Ureter (tissue), 1 donor: ENCODE measurements at places on chromosomes 7 and 10. TPM values are rescaled to one million over a fixed set of nuclear protein-coding genes. Genes with fewer than 3 reads are reported as not detected.

DNA sequence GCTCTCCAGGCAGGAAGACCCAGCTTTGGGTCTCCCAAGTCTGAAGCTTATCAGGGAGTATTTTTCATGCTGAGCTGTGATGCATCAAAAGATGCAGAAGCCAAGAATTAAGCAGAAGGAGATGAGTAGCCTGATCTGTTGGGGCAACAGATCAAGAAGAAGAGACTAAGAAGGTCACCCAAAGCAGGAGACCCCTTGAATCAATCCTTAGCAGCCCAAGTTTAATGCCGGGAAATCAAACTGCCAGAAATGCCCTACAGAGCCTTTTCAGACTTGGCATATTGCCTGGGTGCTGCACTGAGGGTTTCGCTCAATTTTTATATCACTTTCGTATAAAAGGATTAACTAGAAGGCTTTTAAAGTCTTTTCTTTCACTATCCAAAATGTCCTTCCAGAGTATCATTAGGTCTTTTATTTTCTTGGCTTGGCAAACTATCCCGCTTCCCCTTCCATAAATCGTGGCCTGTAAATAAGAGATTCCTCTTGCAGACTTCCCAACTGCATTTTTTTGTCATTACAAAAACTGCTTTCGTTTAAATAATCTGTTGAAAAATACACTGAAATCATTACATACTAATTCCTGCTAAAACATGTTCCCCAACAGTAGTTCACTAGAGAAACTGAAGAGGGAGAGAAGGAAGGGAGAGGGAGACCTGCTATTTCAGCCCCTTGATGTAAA lies 49.0 kb upstream of the STK17A start:
- no peak for DNase-seq

DNA sequence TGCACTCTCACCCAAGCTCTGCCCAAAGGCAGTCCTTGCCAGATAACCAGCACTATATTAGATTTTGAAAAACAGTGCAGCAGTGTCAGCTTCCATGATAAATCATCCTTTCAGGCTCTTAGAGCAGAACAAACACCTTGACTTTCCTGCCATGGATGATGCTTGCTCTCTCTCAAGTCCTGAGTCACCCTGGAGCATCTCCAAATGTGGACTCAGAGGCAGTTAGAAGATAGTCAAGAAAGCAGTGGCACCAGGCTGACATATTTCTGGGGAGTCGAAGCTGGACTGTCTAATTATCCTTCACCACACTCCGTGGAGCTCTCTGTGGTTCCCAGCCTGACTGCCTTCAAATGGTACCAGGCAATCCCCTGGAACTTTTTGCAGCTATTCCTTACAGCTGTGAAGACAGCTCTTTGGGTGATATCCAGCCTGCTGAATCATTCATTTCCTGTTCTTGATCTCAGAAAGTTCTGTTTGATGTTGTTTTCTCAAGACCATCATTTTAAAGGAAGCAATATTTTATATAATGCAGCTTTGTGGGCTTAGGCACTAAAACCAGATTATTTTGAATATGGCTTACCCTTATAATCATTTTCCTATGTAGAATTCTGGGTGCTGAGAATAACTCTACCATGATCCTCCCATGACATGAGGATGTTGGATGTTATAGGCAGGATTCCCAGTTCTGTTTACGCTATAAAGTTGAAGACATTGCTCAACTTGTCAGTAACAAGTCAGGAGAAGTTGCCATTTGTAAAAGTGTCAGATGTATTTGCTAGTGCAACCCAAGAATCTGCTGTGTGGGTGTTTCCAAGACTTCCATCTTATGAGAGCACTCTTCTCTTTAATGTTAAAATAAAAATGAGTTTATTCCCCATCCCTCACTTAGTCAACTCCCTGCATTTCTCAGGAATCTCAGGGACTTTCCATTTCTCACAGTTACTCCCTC lies 233.8 kb downstream of the C7orf25 start:
- no peak for DNase-seq

DNA sequence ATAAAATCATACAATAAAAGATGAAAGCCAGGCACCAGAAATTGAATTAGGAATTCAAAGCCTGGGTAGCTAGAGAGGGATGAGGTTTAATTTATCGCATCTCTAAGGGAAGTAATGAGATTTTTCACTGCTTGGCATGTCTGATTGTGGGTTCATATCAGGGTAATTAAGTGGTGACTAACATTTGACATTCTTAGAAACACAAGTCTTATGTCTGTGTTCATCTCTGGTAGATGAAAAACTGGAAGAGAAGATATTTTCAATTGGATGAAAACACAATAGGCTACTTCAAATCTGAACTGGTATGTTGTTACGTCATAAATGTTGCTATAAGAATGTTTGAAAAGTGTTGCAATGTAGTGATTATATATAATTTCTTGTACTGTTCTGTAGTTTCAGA lies 36.8 kb upstream of the ARMS2 start:
- DNase-seq = no peak

DNA sequence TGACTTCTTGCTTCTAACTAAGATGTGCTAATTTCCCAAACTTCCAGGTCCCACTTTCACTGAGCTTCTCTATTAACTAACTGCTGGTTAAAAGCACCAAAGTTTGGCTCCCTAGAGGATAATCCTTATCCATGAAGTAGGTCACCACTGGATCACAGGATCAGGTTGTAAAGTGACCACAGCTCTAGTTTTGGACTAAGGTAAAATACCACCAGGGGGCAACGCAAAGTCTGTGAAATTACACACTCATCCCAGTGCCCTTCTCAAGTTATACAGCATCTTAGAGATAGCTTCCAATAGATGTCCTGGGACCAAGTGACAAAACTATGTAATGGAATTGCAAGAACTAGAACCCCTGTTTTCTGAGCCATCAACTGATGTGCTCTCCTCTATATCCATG lies 116.4 kb upstream of the ASAH2 start:
- no peak for DNase-seq

GRCh38 chr10:128780156-128780761 lies 654.0 kb upstream of the MKI67 start:
- DNase-seq = no peak

DNA sequence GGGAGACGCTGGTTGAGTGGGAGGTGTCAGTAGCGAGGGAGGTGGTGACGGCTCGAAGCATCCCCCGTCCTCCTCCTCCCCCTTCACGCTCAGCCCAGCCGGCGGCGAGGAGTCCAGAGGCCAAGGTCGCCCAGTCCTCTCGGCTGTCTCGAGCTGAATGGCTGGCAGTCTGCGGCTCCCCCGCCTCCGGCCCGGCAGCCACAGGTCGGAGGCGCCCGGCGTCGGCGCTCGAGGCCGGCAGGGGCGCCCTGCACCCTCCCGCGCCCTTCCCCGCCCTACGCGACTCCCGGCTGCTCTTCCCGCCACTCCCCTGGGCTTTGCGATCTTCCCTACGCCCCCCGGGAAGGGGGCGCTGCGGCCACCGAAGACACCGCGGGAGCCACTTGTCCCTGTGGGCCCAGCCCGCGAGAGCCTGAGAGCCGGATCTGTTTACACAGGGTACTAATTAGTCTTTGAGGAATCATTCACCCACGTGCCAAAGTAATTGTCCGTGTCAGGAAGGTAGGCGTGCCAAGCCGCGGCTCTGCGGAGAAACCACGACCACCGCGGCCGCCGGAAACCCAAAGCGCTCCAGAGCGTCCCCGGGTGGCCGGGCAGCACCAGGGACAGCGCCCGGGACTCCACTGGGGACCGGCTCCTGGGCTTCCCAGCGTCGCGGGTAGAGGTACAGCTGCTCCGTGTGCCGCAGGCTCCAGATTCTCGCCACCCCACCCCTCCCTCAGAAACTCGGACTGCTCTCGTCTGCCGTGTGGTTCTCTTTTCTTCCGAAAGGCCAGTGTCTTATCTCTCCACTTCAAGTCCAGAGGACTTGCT lies at the start of gene NXPH1:
NXPH1 (plus strand) TSS at position 133 of the 813 bp plus-strand sequence.
- DNase-seq = no peak

GRCh38 chr7:92875719-92876118 lies 39.3 kb upstream of the CDK6 start:
- no peak for DNase-seq

- DNase-seq = peak; percentile 10
Observed at GRCh38 chr7:135247746-135248471, 14.3 kb downstream of the STRA8 start.

- DNase-seq = no peak
Observed at GRCh38 chr7:116547347-116547746, 22.5 kb downstream of the CAV1 start.

DNA sequence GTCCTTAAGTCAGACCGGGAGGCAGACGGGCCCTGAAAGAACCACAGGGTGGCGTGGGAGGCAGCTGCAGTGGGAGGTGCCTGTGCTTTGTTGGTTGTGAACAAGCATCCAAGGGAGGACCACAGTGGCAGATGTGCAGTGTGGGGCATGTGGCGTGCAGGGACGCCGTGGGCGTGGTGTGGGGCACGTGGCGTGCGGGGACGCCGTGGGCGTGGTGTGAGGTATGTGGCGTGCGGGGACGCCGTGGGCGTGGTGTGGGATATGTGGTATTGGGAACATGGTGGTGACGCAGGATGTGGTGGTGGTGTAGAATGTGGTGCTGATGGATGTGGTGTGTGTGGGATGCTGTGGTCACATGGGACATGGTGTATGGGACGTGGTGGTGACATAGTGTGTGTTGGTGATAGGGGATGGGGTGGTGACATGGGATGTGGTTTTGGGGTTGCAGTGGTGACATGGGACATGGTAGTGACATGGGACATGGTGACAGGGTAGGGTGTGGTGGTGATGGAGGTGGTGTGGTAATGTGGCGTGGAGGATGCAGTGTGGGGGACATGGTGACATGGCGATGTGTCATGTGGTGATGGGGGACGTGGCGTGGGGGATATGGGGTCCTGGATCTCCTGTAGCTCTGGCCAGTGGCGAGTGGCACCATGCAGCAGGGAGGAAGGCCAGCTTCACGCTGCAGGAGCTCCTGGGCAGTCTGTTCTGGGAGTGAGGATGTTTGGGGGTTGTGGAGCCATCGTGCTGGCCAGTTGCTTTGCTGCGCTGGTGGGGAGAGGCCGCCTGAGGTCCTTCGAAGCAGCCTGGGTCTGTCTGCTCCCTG lies 78.8 kb downstream of the INPP5A start:
- DNase-seq = no peak

The AASS gene
- total RNA-seq = 46.8 TPM

The MYOZ1 gene
- total RNA-seq = 0.91 TPM

The CRCP gene
- total RNA-seq = 43.6 TPM

The BICC1 gene
- 13.5 TPM for total RNA-seq

The ZNF425 gene
- total RNA-seq = 3.0 TPM

The TMEM139 gene
- 34.0 TPM for total RNA-seq
